Stimulated activated CD8-positive, alpha-beta memory T cell treated with anti-CD3 and anti-CD28 coated beads, Interleukin-2, amount 100 ng/mL, for 1 hour (primary cell): ENCODE measurements at places on chromosomes 4 and X.

GRCh38 chr4:168451331-168451730 is 29.0 kb downstream of the DDX60L start:
- no peak for DNase-seq

GRCh38 chr4:151035328-151035727 is 20.2 kb upstream of the LRBA start:
- DNase-seq: no peak

DNA sequence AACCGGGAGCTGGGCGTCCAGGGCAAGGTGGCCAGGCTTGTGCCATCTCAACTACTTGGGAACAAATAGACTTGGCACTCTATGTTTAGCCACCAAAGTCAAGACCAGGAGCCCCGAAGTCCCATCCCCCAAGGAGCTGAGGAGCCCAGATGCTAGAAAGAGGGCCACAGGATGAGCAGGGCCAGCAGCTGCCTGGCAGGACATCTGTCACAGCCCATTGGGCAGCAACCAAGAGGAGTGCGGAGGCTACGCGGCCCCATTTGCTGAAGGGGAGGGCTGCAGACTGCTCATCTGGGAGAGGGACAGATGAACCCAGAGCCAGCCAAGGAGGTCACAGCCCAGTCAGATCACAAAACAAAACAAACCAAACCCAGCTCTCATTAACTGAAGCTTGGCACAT is 22.9 kb upstream of the SOWAHD start:
- DNase-seq: no peak

DNA sequence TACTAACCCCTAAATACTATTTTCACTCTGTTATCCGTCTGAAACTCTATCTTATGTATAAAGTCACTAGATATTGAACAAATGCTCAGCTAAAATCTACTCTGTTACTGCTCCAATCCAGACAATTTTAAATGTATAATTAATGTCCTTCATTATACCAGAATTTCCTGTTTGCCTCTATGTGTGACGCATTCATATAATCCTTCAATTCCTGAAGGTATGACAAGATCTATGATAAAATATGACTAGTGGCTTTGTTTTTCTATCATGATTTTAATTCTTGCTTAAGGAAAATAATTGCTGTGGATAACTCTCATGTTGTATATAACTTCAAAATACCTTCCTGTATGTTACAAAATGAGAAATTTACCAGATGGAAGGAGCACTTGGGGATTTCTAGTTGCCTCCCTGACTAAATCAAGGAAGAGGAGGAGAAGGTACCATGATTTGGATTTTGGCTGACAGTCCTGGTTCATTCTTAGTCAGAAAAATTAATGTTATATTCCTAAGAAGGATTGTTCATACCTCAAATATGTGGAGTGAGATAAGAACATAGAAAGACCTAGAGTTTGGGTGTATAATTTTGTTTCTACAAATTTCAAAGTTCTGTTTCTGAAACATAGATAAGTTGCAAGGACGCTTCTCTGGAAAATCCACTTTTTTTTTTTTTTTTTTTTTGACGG is 4.9 kb downstream of the CXCL6 start:
- DNase-seq: no peak

- no peak for DNase-seq
Measured at GRCh38 chr4:119971431-119972084, 95.1 kb downstream of the MAD2L1 start.

DNA sequence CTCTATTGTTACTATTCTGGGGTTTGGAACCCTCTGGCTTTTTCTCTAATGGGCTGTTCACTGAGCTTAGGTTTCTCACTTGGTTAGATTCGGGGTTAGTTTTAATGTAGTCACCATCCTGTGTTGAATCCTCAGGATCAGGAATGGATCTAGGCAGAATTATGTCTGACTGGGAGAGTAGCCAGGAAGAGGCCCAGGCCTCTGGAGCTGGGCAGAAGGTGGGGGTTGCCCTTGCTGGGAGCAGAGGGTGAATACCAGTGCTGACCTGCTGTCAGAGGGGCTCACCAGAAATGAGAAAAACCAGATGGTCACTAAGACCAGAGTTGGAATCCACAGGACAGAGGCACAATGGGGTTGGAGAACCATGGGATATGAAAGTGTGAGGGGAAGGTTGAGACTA is 126.6 kb upstream of the SLC4A4 start:
- DNase-seq: no peak

DNA sequence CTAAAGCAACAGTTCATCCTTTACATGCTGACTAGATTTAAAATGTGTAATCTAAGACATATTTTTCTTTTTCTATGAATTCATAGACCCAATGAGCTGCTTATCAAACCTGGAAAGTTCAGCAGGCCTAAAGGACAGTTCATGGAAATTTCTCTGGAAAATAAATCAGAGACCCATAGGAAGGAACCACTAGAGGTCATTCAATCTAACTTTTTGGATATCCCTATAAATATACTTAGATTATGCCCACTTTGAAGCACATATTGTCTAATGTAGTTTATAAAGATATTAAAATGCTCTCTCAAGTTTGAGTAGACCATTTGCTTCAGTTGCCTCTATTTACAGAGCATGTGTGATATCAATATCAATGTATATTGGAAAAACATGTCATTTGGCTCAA is 473.0 kb downstream of the FAT4 start:
- no peak for DNase-seq

GRCh38 chrX:40299641-40300046 is 201.9 kb upstream of the BCOR start:
- no peak for DNase-seq
